ENCODE measurements at places on chromosomes 7 and 10.

GRCh38 chr7:155584763-155585531 lies 38.6 kb upstream of the CNPY1 start:
- DNase-seq, result no peak

- no peak for DNase-seq
These were observed 31.8 kb downstream of the CHST3 start for GRCh38 chr10:71995887-71996575.

DNA sequence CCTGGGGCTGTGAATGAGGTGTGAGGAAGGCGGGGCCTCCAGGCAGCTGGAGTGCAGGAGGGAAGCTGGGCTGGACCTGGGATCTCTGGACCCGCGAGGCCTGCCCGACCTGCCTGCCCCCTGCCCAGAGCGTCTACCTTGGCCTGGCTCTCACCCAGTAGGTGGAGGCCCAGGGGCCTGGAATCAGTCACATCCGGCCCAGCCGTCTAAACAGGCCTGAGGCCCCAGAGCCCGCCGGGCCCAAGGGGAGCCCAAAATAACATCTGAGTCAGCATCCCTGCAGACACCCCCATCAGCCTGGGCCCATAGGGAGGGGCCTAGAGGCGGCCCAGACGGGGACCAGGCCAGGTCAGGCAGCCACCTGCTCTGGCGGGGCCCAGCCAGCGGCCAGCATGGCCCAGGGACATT lies 15.1 kb upstream of the ELN start:
- DNase-seq, result no peak

GRCh38 chr10:67666416-67667034 lies 29.5 kb downstream of the CTNNA3 start:
- DNase-seq, result no peak

GRCh38 chr7:25384788-25385505 lies 156.7 kb upstream of the NPVF start:
- no peak for DNase-seq

GRCh38 chr10:7932301-7933036 lies 114.2 kb downstream of the TAF3 start:
- DNase-seq, result no peak

DNA sequence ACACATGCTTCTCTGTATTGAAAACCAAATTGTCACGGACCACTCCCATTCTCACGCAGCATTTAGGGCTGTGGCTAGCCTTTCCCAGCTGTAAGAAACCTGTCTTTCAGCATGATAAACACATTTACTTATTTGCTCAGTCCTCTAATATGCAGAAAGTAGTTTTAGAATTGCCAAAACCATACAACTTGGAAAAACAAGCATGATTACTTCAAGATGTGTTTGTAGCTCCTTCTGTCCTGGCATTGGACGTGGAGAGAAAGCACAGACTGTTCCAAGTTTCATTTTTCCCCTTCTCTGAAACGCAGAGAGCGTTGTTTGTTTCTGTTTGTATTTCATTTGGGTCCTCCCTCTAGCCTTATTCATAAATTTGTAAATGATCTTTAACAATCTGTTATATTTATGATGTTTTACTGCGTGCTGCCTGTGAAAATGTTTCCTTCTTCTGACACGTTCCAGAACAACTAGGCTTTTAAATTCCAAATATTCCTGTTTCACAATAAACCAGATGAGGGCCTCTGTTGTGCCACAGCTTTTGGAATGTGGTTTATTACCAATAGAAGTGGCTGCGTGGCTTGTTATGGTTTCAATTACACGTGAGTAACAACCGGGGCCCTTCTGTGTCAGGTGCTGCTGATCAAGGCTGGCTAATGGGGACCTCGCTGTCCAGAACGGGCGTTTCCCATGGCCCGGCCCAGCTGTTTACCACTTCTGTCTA lies 26.1 kb downstream of the MNX1 start:
- no peak for DNase-seq

GRCh38 chr7:108824840-108825580 lies 255.3 kb downstream of the DNAJB9 start:
- DNase-seq, result no peak

- DNase-seq, result no peak
These were observed 1030.0 kb downstream of the SORCS1 start for GRCh38 chr10:106134326-106135000.

GRCh38 chr7:92851732-92852131 lies 15.4 kb upstream of the CDK6 start:
- DNase-seq, result no peak

DNA sequence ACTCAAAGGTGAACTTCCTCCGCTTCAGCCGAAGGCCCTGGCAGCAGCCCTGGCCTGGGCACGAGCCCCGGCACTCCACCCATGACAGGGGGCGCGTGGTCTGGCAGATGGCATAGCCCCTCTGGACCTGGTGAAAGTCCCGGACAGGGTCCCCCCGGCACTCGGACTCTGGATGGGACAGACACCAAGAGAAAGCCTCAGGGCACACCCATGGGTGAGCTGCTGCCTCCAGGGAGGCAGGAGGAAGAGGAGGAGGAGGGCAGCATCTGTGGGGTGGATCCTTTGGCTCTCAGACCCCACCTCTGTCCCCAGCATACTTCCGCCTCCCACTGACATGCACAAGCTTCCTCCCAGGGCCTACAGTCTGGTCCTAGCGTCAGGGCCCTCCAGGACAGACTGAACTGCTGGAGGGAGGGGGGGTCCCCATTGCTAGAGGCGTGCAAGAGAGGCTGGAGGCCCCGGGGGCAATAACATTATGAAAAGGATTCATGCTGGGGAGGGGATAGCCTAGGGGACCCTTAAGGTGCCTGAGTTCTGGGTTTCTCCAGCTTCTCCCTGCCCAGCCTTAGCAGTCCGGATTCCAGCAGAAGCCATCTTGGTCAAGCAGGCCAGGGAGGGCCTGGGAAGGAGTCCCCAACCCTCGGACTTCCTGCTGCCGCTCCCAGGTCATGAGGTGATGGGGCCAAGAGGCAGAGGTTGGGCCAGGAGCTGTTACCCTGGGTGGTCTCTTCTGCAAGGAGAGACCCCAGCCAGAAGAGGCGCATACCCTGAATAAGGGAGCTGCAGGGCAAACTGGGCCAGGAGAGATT lies 169.3 kb downstream of the LCOR start:
- DNase-seq, result no peak

DNA sequence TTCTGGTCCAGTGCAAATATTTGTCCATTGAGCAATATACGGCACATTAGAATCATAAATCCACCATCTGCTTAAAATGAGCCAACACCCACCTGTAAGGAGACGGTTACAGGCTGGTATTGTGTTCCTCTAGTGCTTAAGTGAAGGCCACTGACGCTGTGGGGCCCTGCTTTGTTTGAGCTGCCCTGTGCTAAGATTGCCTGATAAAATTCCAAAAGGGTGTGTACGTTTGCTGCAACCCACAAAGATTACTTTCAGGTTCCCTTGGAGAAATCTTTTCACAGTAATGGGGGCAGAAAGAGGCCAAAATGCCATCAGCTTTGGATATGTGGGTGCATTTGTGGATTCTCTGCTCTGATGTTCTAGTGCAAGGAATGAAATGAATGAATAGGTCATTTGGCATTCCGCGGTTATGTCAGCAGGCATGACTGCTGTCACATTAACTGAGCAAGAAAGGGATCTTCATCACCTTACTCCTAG lies 34.4 kb downstream of the AGR3 start:
- no peak for DNase-seq

Measured in cortex of kidney (tissue), 1 donor.